Activated naive CD4-positive, alpha-beta T cell (primary cell): ENCODE measurements at places on chromosomes 12 and 14.

DNA sequence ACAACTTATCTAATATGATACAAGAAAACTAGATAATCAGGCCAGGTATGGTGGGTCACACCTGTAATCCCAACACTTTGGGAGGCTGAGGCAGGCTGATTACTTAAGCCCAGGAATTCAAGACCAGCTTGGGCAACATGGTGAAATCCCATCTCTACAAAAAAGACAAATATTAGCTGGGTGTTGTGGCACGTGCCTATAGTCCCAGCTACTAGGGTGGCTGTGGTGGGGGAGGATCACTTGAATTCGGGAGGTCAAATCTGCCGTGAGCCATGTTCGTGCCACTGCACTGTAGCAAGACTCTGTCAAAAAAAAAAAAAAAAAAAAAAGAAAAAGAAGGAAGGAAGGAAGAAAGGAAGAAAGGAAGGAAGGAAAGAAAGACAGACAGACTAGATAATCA lies 27.0 kb downstream of the ZCRB1 start:
- no peak for DNase-seq

DNA sequence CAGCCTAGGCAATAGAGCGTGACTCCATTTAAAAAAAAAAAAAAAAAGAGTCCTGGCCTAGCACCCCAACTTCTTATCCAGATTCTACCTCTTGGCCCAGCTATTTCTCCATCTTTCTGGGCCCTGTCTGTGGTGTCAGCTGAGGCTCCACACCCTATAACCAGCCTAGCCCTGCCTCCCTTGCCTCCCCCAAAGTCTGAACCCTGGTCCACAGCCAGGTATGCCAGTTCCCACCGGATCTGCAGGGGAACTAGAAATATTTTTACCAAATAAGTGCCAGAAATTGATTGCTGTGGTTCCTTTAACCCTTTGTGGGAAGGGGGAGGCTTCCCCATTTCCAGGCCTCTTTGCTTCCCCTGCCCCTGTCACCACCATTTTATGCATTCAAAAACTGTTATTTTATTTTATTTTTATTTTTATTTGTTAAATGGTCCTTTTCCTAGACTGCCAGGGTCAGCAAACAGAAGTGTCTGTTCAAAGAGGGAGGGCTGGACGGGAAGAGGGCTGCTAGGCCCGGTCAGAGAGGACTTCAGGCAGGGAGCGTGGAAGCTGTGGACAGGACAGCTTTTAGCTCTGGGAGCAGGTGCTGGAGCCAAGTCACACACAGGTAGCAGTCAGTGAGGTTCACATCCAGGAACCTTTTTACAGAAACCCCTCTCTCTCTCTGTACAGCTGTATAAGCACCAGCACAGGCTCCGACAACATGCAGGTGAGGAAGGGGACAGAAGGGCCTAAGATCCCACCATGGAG lies 23.2 kb downstream of the TTC9 start:
- no peak for DNase-seq

- DNase-seq: no peak
These were observed 735 bp upstream of the P2RX7 start for GRCh38 chr12:121131941-121132341.

- no peak for DNase-seq
These were observed 111.2 kb upstream of the SLC38A2 start for GRCh38 chr12:46483572-46484395.
